ENCODE measurements at places on chromosomes 1 and 21.

DNA sequence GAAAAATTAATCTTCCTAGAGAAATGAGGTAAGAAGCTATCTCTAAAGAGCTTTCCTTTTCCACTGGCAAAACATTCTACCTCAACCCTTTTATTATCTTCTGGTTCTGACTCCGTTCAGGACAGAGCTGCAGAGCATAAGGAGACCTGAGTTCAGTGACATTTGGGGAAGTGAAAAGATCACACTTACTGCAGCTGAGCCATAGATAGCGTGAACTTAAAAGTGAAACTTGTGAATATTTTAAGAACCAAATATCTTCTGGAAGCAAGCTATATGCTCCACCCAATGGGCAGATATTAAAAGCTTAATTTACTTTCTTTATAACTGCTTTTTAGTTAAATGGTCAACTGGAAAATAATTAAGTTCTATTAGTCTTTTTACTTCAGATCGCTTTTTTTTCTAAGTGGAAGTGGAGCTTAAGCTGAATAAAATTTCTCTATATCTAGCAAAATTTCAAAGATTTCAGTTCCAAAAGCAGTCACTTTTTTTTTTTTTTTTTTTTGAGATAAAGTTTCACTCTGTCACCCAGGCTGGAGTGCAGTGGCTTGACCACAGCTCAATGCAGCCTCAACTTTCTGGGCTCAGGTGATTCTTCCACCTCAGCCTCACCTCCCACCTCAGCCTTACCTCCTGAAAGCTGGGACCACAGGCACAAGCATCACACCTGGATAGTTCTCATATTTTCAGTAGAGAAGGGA, 11.9 kb downstream of the PTPN22 start:
- DNase-seq = no peak

DNA sequence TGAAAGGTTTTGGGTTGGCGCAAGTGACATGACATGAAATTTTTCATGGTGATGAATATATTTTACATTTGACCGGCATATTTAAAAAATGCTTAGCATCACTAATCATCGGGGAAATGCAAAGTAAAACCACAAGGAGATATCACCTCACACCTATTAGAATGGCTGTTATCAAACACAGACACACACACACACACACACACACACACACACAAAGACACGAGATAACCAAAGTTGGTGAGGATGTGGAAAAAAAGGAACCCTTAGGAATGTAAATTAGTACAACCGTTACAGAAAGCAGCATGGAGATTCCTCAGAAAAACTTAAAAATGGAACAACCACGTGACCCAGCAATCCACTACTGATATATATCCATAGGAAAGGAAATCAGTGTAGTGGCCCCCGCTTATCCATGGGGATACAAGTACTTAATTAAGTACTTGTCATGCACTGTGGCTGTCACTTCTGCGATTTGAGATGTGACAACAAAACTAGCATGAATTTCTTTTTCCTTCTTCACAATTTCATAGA, 15.9 kb upstream of the PRELP start:
- no peak for DNase-seq

GRCh38 chr1:5874416-5875110, 117.7 kb downstream of the NPHP4 start:
- DNase-seq = no peak

GRCh38 chr1:29282924-29283803, 46.8 kb downstream of the PTPRU start:
- no peak for DNase-seq

DNA sequence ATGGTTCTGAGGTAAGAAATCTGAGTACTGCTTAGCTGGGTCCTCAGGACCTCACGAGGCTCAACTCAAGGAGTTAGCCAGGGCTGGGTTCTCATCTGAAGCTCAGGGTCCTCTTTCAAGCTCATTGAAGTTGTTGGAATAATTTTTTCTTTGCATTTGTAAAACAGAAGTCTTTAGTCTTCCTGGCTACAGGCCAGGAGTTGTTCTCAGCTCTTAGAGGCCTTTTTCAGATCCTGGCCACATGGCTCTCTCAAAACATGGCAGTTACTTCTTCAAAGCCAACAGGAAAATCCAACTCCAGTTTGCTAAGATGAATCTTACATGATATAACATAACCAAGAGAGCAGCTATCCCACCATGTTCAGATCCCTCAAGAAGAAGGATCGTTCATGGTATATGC, 92.3 kb upstream of the CHODL start:
- DNase-seq = no peak

GRCh38 chr1:11558276-11558675, 79.3 kb downstream of the DISP3 start:
- no peak for DNase-seq

GRCh38 chr1:185608177-185608576, 126.0 kb upstream of the HMCN1 start:
- DNase-seq = no peak

GRCh38 chr1:17207540-17207939, 2.6 kb downstream of the PADI1 start:
- no peak for DNase-seq

DNA sequence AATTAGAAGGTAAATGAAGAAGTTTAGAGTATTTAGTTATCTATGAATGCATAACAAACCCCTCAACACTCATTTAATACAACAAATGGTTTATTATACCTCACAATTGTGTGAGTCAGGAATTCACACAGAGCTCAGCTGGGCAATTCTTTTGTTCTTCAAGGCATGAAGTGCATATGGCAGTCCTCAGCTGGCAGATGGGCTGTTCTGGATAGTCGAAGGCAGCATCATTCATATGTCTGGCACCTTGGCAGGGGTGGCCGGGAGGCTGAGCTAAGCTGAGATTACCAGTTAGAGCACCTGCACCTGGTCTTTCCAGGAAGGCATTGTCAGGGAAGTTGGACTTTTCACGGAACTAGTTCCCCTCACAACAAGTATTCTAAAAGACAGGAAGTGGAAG, 286.2 kb upstream of the DUSP10 start:
- no peak for DNase-seq

DNA sequence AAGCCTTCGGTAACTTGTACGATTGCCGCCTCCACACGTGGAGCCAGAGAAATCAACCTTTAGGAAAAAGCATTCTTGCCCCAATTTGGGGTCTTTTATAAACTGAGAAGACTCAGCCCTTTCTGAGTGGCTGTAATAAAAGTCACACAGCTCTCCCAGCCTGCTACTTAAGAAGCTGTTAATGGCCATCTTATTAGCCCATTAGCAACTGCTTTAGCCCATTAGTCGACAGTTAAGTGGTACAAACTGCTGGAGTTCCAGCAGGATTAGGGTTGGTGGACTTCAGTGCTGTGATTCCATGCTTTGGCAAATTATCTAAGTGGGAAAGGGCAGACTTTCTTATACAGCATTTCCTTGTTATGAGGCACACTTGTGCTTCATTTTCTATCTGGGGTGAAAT, 461.3 kb downstream of the RPS6KC1 start:
- no peak for DNase-seq

GRCh38 chr1:90273241-90273774, 278.4 kb downstream of the ZNF326 start:
- no peak for DNase-seq

GRCh38 chr1:998745-998994, 1.2 kb downstream of the HES4 start:
- DNase-seq = no peak

DNA sequence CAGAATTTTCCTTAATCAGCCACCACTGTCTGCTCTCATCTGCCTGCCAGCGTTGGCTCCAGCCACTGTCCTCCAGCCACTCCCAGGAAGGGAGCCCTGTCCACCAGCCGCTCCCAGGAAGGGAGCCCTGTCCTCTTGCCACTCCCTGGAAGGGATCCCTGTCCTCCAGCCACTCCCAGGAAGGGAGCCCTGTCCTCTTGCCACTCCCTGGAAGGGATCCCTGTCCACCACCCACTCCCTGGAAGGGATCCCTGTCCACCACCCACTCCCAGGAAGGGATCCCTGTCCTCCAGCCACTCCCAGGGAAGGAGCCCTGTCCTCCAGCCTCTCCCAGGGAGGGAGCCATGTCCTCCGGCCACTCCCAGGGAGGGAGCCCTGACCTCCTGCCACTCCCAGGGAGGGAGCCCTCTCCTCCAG, 726.5 kb downstream of the PTPRU start:
- no peak for DNase-seq

- DNase-seq = no peak
Observed at GRCh38 chr1:65615859-65616258, 176.8 kb upstream of the PDE4B start.

- no peak for DNase-seq
Observed at GRCh38 chr1:242006976-242007375, 8.1 kb upstream of the MAP1LC3C start.

DNA sequence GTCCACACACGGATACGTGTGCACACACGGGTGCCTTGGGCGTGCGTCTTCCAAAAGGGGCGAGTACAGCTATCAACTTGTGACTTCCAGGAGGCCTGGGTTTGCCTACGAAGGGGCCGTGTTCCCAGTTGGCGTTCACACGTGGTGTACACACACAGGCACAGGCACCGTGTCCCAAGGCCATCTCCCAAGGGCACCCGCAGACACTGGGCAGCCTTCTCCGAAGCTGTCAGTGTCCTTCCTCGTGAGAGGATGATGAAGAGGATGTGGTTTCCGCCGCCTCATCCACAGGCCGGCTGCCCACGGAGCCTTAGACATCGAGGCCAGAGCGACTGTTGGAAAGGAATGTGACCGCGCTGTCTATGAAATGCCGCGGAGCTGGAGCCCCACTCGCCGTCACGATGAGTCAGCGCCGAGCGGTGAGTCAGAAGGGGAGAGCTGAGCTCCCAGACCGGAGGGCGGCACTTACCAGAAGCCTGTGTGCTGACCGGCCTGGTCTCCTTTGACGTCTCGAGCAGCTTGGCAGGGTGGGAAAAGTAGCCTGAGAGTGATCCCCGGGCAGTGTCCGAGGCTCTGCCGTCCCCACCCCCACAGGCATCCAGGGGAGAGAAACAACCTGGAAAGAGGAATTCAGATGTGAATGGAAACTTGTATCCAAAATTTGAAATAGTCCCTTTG, 141.4 kb upstream of the ARHGEF16 start:
- DNase-seq = peak; percentile 62
